H7 (cell line): ENCODE measurements at places on chromosomes 12 and 14.
A peak's percentile ranks its signal among the peaks of the same experiment; 100 is the strongest.

GRCh38 chr12:64760808-64761573 lies 1.8 kb upstream of the GNS start:
- DNase-seq, result no peak

DNA sequence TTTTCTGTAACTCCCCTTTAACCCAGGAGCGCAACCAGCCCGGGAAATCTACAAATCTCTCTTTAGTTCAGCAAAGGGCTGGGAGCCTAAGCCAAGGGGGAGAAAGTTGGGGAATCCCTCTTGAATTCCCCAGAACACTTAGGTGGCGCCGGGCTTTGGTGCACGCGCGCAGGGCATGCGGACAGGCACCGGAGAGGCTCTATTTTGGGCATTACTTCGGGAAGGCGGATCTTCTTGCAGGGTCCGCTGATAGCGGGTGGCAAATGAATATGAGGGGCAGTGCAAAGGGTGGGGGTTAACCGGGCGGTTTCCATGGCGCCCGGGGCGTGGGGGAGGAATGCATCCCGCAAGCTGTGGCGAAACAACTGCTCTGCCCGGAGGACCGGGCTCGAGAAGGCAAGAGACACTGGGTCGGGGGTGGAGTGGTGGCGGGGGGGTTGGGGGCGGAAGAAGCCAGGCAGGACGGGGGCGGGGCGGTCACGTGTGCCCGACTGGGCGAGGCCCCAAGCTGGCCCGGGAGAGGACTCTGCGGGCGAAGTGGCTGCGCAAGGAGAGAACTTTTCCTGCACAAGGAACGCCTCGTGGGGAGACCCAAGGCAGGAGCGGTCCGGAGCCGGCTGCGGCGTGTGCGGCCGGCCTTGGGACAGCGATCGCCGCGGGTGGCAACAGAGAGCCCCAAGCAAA lies at the start of gene FLVCR2:
TSS of gene FLVCR2 (plus strand) at position 519 of the 684 bp plus-strand sequence. CDS start 353 bp downstream, outside the sequence.
- DNase-seq, result peak; percentile 95

DNA sequence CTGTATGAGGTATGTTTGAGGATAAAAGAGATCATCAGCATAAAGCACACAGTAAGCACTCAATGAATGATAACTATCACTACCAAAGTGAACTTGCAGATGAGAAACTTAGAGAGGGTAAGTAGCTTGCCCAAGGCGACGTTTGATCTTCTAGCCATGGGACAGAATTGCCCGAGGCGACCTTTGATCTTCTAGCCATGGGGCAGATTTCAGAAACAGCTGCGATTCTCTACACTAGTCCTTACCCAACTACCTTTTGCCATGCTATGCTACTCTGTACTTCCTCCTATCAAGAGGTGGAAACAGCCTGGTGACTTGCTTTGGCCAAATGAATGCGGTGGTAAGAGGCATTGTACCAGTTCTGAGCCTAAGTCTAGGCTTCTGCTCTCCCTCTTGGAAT lies 23.7 kb upstream of the NT5DC3 start:
- no peak for DNase-seq

DNA sequence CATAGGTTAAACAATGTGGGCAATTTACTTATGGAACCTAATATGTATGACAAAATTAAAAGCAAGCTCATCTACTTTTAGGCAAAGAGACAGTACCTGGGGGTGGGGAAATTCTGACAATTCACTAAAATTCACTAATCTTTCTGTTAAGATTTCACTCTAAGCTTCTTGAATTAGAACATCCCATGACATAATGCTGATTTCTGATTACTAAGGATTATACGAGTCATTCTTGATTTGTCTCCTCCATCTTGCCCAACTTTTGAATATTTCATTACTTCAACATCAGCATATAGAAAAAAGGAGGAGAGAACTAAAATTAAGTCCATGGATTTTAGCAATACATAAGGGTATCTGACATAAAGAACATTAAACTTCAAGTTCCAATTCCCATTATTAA lies 2.4 kb downstream of the CEP83 start:
- no peak for DNase-seq

GRCh38 chr12:71755146-71755892 lies 656 bp downstream of the RAB21 start:
- no peak for DNase-seq

GRCh38 chr12:51265024-51265423 lies 5.2 kb downstream of the SMAGP start:
- DNase-seq, result no peak

GRCh38 chr14:105476097-105476830 lies 1.6 kb downstream of the CRIP2 start:
- DNase-seq, result peak; percentile 86

DNA sequence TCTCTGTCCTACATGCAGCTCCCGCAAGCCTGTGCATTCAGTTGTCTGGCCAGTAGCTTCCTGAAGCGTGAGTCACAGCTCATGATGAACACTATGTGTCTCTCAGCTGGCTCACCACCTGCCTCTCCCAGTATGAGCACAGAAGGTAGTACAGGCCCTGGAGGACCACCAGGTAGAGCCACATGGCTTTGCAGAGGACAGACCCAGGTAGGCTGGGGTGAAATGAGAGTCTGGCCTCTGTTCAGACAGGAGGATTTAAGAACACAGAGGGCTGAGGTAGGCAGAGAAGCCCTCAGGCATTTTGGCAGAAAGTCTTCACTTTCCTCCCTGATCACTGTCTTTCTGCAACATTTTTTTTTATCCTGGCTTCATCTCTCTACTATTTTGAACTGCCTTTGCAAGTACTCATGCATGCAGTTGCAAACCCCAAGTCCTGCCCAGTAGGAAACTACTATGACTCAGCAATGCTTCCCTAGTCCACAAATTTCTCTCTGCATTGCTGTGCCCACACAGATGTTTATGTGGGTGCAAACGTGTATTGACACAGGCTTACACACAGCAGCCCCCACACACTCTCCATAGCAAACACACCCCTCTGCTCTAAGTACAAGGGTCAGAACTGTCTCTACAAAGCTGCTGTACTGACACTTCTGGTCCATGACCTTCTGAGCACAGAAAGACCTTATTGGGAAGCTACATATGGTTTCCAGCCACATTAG lies 7.2 kb upstream of the SDR9C7 start:
- no peak for DNase-seq

DNA sequence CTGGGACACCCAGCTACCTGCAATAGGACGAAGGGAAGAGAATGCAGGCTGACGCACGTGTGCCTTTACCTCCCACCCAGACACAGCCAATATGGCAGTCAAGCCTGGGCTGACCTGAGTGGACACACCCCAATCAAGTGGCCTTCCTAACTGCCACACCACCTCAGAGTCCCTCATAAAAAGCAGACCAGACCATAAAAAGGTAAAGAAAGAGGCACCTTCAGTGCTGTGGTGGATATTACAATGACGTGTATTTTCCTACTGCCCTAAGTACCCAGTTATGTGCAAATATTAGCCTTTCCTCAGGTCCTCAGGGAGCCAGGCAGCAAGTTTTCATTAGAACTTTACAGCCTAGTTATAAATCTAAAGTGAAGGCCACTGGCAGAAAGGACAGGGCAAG lies 75.8 kb downstream of the KCNK10 start:
- no peak for DNase-seq

GRCh38 chr12:55899082-55899481 lies 28.6 kb downstream of the PYM1 start:
- no peak for DNase-seq

DNA sequence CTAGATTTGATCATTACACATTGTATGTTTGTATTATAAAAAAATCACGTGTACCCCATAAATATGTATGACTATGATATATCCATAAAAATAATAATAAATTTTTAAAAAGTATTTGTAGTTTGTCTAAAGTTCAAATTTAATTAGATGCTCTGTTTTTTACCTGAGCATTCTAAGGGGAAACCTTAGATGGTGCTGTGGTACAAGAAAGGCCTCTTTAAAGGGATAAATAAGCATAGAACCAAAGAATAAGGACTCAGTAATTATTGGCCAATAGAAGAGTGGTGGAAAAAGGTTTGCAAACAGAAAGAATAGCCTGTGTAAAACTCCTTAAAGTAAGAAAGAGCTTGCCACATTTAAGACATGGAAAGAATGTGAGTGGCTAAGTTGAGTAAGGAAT lies 580.1 kb upstream of the SEL1L start:
- DNase-seq, result no peak

- peak; percentile 35 for DNase-seq
These were observed 56.1 kb downstream of the CDC42BPB start for GRCh38 chr14:103001226-103001625.

GRCh38 chr12:83859021-83859420 lies 1053.6 kb downstream of the SLC6A15 start:
- DNase-seq, result no peak

GRCh38 chr12:110677982-110678381 lies 10.9 kb downstream of the HVCN1 start:
- DNase-seq, result no peak

DNA sequence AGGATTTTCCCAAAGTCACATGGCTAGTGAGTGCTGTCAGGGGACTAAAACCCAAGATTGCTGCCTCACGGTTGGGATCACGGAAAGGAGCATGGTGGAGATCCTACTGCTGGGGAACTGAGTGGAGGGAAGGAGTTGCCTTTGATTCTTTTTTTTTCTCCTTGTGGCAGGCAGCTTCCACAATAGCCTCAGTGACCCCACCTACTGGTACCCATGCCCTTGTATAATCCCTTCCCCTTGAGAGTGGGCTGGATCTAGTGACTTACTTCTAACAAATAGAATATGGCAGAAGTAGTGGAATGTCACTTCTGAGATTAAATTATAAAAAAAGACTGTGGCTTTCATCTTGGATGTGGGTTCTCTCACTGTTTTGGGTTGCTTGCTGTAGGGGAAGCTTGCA lies 135.7 kb downstream of the DICER1 start:
- peak; percentile 39 for DNase-seq

DNA sequence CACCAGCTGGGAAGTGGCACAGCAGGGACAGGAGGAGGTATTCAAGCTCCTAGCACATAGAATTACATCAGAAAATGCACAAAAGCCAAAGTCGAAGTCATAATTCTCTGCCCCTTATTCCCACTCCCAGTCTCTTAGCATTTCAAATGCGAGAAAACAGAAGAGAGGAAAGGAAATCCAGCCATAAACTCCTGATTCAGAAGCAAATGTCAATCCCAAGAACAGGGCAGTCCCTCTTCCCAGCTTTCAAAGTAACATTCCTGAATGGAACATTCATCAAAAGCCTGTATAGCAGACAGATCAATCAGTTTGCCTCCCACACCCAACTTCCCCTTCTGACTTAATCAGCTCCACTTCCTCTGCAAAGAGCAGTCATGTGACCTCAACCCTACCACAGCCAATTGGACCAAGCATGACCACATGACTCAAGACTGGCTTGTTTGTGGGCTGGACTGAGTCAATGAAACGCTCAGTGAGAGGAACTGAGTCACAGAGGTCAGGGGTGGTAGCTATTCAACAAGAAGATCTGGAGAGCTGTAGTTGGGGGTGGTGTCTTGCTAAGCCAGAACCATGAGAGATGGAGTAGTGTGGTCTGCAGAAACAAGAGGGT lies 41.4 kb upstream of the TUNAR start:
- DNase-seq, result no peak

DNA sequence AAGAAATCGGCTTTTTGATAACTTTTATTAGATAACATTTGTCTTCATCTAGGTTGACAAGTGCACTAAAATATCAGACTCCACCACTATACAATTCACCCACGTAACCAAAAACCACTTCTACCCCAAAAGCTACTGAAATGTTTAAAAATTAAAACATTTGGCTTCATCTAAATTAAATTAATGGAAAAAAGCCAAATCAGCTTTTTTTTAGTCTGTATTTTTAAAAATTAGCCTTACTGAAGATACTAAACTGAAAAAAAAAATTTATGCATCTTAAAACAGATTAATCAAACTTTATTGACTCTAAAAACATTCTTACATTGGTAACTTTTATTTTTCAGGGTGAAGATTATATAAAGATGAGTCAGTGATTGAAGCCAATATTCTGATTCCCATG lies 30.0 kb downstream of the CREBL2 start:
- no peak for DNase-seq

GRCh38 chr12:63056649-63057048 lies 94.4 kb downstream of the AVPR1A start:
- DNase-seq, result no peak

- DNase-seq, result no peak
These were observed 61.6 kb downstream of the PPP2R5C start for GRCh38 chr14:101823066-101823465.

- DNase-seq, result no peak
These were observed 214.9 kb downstream of the KTN1 start for GRCh38 chr14:55794655-55795595.

DNA sequence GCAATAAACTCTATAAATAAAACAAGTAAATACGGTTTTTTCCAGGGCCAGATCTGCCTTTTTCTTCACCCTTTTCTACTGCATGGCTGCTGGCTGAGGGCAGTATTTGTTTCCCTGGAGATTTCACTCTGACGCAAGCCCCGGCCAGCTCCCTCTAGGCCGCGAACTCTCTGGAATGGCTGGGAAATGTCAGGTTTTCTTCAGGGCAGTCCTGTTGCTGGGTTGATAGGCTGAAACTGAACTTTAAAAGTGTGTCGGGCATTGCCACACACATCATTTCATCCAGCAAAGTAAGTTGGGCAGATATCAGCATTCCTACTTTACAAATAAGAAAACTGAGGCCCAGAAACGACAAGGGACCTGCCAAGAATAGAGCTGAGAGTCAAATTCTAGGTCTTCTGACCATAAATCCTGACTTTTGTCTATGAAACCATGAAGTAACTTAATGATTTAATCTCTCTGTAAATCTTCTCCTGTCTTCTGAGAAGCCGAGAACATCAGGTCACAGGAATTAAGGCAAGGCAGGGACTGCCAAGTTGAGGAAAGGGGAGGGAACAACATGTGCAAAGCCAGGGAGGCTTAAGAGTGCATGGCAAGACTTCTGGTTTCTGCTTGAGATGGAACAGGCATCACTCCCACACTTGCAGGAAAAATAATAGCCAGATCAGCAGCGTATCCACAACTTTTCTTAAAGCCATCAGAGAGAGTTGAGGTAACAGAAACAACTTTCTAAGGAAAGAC lies 205.0 kb upstream of the CCDC196 start:
- DNase-seq, result no peak

GRCh38 chr14:76773956-76774820 lies 12.9 kb downstream of the VASH1 start:
- DNase-seq, result peak; percentile 45

GRCh38 chr12:113154351-113154973 lies 4.9 kb downstream of the CFAP73 start:
- DNase-seq, result peak; percentile 94

GRCh38 chr12:94401326-94401725 lies 58.3 kb downstream of the CEP83 start:
- no peak for DNase-seq

DNA sequence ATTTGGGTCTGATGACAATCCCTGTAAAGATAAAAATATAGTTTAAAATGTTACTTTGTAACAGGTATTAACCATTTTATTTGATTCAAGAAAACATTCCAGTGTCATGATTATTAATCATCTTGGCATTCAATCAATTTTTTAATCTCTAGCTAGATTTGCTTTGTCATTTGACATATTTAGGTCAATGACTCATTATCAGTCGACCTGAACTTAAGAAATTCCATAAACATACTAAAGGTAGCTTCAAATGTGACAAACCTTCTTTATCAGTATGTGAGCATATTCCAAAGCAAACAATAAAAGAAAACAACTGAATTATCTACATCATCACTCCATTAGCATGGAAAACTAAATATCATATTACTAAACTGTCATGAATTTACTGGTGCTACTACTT lies 50.8 kb upstream of the CDKL1 start:
- no peak for DNase-seq
